ENCODE measurements at places on chromosomes 5 and 9.

- no peak for DNase-seq
Measured at GRCh38 chr5:177169271-177169670, 35.7 kb downstream of the NSD1 start.

DNA sequence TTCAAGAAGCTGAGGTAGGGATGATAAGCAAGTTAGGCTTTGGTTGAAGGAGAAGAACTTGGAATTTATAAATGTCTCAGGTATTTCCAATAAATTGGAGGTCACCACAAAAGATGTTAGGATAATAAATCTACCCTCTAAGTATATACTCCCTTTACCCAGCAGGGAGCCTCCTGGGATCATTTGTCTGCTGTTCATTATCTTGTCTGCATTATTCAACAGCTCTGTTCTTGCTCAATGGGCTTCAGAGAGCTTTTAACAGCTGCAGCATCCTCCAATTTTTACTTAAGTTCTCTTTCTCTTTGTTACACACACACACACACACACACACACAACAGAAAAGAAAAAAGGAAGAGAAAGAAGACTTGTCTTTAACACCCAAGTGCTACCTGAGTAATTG is 51.7 kb upstream of the VPS13A start:
- DNase-seq, result no peak

GRCh38 chr9:130458804-130459067 is 14.0 kb downstream of the ASS1 start:
- DNase-seq, result no peak

GRCh38 chr5:67244345-67244793 is 47.8 kb upstream of the CD180 start:
- no peak for DNase-seq

DNA sequence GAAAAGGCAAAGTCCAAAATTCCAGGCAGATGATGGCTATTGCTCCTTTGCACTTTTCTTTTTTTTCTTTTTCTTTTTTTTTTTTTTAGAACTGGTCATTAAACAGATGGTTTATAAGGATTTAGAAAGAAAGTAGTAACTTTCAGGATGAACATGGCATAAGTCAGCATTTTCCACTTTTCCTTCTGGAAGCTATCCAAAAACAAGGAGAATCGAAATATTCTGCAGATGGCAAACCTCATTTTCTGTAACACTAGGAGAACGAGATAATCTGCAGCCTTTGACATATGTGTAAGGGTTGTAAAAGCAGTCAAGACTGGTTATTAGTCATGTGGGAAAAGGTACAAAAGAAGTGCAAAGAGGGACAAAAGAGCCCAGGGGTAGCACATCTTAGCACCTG is 69.1 kb upstream of the PUM3 start:
- DNase-seq, result no peak

Measured in activated CD4-positive, alpha-beta T cell treated with anti-CD3 and anti-CD28 coated beads, Interleukin-2, Interleukin-6, amounts not matched to agents 100 ng/mL and 50 ng/mL, durations not matched to agents 16 hours and 8 hours (primary cell).